ENCODE measurements at places on chromosomes 16 and 17. TPM values are rescaled to one million over a fixed set of nuclear protein-coding genes. Genes with fewer than 3 reads are reported as not detected.

The RGS11 gene
- total RNA-seq = not detected

The PEMT gene
- 15.8 TPM for total RNA-seq

The GRAP gene
- 43.4 TPM for total RNA-seq

The FOXL1 gene
- not detected for total RNA-seq

The NPB gene
- 0.20 TPM for total RNA-seq

The C1QTNF8 gene
- total RNA-seq = not detected

The FA2H gene
- total RNA-seq = 0.13 TPM

The CRYBA1 gene
- total RNA-seq = not detected

The HSD17B1 gene
- total RNA-seq = 0.51 TPM

The SOX8 gene
- not detected for total RNA-seq

The PGS1 gene
- total RNA-seq = 69.4 TPM

The TBX2 gene
- not detected for total RNA-seq

The CIBAR2 gene
- total RNA-seq = not detected

The ARL5C gene
- not detected for total RNA-seq

The ADORA2B gene
- total RNA-seq = 0.98 TPM

The GRAPL gene
- total RNA-seq = 33.0 TPM

The GAST gene
- total RNA-seq = not detected

The CCDC200 gene
- total RNA-seq = not detected

The TXNDC17 gene
- total RNA-seq = 56.1 TPM

The PITPNM3 gene
- 0.60 TPM for total RNA-seq

The MT2A gene
- total RNA-seq = 52.2 TPM

The RAB34 gene
- total RNA-seq = 9.8 TPM

The MAP2K6 gene
- 9.2 TPM for total RNA-seq

The KRT36 gene
- not detected for total RNA-seq

The PRSS21 gene
- total RNA-seq = 1.7 TPM

The ZNF597 gene
- total RNA-seq = 2.4 TPM

The HIGD1B gene
- total RNA-seq = not detected

The RND2 gene
- total RNA-seq = not detected

The ALOX12 gene
- not detected for total RNA-seq

The TEKT5 gene
- not detected for total RNA-seq

The C17orf100 gene
- total RNA-seq = 3.3 TPM

The ZFPM1 gene
- total RNA-seq = 11.0 TPM
